Stimulated activated CD8-positive, alpha-beta memory T cell treated with anti-CD3 and anti-CD28 coated beads, Interleukin-4, amount 100 ng/mL, for 48 hours (primary cell): ENCODE measurements at places on chromosomes 13 and 19.

GRCh38 chr19:58474291-58474996 lies 1.7 kb upstream of the ZNF446 start:
- no peak for DNase-seq

GRCh38 chr19:10625003-10625761 lies at the start of gene SLC44A2:
SLC44A2 (plus strand) TSS chr19:10625553; CDS start chr19:10625634, 81 bp downstream.
- DNase-seq: no peak

- DNase-seq: no peak
Observed at GRCh38 chr13:23788459-23788858, 100.7 kb downstream of the MIPEP start.

GRCh38 chr19:14091813-14092462 lies 1.4 kb upstream of the SAMD1 start:
- DNase-seq: peak; percentile 67

DNA sequence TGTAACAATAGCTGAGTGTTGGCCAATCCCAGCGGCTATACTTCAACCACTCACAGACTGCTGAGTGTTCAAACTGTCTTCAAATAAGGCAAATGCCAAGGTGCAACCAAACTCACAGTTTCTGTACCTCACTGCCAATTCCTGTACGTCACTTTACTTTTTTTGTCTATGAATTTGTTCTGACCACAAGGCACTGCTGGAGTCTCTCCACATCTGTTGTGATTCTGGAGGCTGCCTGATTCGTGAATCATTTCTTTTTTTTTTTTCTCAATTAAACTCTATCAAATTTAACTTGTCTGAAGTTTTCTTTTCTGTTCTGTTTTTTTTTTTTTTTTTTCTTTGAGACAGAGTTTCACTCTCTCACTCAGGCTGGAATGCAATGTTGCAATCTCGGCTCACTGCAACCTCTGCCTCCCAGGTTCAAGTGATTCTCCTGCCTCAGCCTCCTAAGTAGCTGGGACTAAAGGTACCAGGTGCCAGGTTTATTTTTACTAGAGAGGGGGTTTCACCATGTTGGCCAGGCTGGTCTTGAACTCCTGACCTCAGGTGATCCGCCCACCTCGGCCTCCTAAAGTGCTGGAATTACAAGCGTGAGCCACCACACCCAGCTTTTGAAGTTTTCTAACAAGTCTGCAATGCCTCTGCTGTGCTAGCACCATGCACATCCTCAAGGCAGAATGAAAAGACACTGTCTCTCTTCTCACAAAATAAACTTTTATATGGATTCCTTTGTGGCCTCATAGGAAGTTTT lies 401.7 kb downstream of the IRS2 start:
- no peak for DNase-seq

GRCh38 chr19:47723581-47723940 lies 10.3 kb downstream of the EHD2 start:
- peak; percentile 47 for DNase-seq

- DNase-seq: no peak
Observed at GRCh38 chr19:30017172-30017571, 75.1 kb downstream of the URI1 start.

GRCh38 chr19:1483979-1484428 lies 5.0 kb upstream of the C19orf25 start:
- no peak for DNase-seq

DNA sequence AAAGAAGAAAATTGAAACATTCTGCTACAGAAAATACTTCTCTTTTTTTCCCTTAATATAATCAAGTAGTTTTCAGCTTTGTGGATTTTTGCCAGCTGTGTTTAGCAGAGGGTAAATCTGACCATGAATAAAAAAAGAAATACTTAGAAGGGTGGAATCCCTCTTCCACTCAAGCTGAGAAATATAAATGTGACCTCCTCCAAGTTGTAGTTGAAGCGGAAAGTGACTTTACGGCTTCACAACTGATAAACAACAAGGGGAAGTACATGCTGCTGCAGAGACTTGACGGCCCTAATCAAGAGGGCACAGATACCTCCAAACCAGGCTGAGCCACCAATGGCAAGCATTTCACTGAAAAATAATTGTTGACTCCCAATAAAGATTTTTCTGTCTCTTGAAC lies 785.0 kb downstream of the SLITRK5 start:
- DNase-seq: no peak

DNA sequence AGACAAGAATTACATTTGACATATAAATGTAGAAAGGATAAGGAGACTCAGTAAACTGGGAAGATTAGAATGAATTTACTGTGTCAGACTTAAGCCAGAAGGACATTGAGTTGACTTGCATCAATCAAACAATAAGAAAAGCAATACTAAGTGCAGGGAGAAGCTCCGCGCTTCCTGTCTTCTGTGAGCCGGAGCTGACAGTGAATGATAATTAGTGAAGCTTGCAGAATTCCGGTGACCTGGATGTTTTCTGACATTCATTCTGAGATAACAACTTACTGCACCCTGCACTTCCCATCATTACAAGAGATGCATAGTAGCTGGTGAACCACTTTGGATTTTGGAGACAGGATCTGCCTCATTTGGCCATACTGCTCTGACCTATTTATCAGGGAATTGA lies 469.2 kb upstream of the PCDH20 start:
- DNase-seq: no peak

- DNase-seq: no peak
Observed at GRCh38 chr13:30292325-30292724, 15.0 kb downstream of the KATNAL1 start.

DNA sequence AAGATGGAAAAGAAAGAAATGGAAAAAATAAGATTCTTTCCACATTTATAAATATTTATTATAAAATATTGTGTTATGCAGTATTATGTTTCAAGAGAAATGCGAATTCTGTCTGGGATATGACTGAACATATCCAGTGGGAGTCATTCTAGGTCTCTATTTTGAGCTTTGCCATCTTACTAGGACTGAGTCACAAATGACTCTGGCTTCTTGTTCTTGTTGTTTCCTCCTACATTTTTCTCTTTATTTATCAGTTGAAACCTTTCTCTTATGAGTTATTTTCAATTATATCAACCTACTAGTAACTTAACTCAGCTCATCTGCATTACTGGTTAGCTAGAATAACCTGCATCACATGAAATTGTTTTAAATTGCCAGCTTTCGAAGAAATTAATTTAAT lies 1247.3 kb downstream of the SLITRK1 start:
- no peak for DNase-seq

GRCh38 chr13:101264931-101265330 lies 151.4 kb downstream of the NALCN start:
- no peak for DNase-seq

DNA sequence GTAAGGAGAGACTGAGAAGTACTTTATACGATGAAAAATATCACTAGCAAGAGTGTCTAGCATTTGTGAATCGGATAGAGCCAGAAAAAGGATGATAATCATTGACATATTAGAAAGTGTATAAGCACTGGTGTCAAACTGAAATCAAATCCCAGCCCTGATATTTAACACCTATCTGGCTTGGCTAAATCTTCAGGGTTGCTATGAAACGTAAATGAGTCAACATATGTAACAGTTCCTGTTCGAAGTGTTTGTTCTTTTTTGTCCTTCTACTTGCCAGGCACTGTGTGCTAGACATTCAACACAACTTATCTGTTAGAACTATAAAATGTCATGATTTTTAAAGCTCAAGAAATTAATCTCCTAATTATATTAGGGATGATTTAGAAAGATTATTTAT lies 40.8 kb downstream of the SERPINE3 start:
- no peak for DNase-seq

DNA sequence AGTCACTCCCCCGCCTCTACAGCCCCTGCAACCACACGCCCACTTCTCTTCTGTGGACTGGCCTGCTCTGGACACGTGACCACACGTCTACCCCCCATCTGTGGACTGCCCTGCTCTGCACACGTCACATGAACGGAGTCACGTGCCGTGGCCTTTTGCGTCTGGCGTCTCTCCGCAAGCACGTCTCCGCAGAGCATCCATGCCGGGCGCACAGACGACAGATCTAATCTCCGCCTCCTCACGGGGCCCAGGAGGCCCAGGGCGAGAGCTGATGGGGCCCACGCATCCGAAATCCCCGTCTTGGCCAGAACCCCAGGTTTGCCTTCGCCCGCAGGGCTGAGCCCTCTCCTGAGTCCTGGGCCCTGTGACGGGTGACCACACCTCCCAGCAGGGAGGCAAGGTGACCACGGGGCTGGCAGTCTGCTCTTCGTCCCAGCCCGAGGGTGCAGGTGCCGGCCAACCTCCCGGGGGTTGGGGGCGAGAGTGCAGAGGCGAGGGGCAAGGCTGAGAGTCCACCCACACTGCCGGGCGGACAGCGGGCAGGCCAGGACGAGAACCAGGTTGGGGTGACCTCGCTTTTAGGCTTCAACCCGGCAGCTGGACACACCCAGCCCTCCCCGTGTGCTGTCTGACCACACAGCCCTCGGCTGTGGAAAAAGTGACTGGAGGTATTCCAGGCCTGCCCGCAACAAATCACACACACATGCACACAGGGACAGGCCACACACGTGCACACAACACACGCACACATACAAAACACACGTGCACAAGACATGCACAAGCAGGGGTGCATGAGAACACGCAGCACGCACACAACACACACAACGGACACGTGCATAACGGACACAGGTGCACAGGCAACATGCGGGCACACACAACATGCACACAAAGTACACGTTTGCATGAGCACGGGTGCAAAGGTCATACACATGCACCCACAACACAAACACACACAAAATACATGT lies 3.9 kb downstream of the SBNO2 start:
- no peak for DNase-seq

DNA sequence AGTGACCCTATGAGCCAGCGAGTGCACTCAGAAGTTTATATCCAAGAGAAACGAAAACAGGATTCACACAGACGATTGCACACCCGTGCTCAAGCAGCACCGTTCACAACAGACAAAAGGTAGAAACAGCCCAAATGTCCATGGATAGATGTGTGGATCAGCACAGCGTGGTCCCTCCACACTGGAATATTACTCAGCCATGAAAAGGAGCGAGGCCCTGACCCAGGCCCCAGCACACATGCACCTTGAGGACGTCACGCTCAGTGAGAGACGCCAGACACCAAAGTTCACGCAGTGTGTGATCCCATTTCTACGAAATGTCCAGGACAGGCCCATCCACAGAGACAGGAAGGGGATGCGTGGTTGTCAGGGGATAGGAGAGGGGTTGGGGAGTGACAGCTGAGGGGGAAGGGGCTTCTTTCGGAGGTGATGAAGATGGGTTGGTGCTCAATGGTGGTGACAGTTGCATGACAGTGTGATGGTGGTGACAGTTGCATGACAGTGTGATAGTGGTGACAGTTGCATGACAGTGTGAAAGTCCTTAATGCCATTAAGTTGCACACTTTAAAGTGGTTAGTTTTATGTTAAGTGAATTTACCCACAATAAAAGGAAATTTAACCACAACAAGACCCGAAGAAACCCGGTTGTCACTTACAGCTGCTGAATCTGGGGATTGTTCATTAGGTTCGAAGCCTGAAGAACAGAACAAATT lies 18.9 kb upstream of the SLC39A3 start:
- no peak for DNase-seq

DNA sequence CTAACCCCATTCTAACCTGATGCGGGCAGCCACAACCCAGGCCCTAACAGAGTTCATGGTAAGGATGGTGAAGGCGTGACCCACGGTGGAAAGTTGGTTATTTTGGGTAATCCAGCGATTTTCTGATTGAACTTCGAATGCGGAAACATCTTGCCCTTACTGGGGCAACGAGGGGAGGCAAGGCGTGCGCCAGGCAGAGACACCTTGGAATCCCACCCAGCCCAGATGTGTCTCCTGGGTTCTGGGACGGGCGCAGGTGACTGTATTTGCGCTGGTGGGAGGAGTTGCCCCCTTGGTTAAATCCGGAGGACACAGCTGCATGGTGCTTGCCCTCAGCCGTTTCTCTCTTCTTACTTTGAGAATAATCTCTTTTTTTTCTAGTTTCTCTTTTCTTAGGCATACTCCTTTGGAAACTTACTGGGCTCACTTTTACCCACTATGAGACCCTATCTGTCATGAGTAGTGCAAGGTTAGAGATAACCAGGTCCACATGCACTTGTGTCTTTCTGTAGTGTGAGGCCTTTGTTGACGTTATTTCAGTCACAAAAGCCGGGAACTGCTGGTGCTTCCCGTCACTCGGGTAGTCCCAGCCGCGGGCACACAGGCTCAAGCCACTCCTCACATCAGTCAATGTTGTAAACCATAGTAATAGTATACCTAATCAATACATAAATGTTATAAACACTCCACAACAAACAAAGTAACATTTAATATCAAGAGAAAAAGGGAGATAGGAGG lies 81.5 kb downstream of the ATP11A start:
- no peak for DNase-seq

DNA sequence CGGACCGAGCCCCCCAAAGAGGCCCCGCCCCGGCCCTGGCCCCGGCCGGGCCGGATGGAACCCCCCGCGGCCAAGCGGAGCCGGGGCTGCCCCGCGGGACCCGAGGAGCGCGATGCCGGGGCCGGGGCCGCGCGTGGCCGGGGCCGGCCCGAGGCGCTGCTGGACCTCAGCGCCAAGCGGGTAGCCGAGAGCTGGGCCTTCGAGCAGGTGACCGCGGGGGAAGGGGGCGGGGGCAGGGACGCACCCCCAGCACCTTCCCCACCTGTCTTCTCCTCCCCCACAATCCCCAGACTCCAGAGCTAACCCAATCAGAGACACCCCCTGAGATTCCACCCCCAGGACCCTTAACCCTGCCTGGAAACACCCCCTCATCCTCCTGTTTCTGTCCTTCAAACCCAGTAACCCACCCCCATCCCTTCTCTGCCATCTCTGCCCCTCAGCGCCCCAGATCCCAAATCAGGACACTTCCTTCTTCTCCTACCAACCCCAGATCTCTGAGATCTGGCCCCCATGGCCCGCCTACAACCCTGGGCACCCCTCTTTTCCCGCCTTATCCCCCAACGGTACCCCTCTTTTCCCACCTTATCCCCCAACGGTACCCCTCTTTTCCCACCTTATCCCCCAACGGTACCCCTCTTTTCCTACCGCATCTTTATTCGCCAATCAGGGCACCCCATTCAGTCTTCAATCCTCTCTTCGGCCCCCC lies 505 bp downstream of the ZSWIM4 start:
- no peak for DNase-seq

DNA sequence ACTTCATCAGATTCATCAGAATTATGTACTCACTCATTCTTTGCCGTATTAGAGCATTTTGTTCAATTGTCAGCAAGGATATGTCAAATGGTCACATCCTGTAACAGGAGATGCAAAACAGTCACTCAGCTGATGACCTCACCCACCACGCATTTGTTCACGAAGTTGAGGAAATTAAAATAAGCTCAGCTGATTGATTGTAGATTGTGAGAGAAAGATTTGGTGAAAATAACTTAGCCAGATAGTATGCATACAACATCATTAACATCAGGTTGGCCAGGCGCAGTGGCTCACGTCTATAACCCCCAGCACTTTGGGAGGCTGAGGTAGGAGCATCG lies 22.6 kb upstream of the CDC16 start:
- DNase-seq: no peak

- no peak for DNase-seq
Observed at GRCh38 chr19:42030645-42031440, 36.8 kb upstream of the ATP1A3 start.

- DNase-seq: no peak
Observed at GRCh38 chr19:15330801-15331418, 1.4 kb downstream of the BRD4 start.
